ENCODE measurements at places on chromosomes 12 and 14.

GRCh38 chr14:78709795-78710557 lies 539.8 kb downstream of the NRXN3 start:
- DNase-seq, result no peak

DNA sequence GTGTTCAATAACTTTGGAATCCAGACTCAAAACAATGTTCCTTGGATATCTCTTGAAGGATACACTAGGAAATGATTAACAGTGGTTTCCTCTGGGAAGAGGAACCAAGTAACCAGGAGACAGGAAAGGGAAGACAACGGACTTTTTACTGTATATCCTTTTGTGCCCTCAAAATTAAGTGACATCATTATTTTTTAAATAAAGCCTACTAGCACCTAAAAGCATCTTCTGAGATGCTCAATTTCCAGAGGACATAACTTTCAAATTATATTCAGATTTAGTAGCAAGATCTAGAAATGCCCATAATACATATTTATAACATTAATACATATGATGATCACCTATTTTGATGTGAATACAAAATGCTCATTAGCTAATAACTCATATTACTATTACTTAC lies 6.5 kb downstream of the HECTD1 start:
- DNase-seq, result no peak

- DNase-seq, result no peak
These were observed 3.0 kb upstream of the KRT6A start for GRCh38 chr12:52496054-52496453.

GRCh38 chr12:12747278-12747677 lies 30.1 kb downstream of the CDKN1B start:
- no peak for DNase-seq

GRCh38 chr12:21941506-21942376 lies 515 bp upstream of the ABCC9 start:
- no peak for DNase-seq

All from AG04450 (cell line).